ENCODE measurements at places on chromosomes 12 and 14.

- no peak for DNase-seq
These were observed 34.6 kb downstream of the BEGAIN start for GRCh38 chr14:100552524-100553125.

- no peak for DNase-seq
These were observed 87.9 kb downstream of the SRRM4 start for GRCh38 chr12:119069147-119069642.

DNA sequence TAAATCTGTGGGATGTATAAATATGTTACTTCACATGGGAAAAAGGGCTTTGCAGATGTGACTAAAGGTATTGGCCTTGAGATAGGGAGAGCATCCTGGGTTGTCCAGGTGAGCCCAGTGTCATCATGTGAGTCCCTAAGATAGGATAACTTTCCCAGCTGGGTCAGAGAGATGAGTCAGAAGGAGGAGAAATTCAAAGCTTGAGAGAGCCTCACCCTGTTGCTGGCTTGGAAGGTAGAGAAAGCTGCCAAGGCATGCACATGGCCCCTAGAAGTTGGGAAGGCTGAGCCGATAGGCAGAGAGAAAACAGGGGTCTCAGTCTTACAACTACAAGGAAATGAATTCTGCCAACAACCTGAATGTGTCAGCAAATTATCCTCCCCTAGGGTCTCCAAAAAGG, 213.0 kb downstream of the ADGRD1 start:
- DNase-seq, result no peak

DNA sequence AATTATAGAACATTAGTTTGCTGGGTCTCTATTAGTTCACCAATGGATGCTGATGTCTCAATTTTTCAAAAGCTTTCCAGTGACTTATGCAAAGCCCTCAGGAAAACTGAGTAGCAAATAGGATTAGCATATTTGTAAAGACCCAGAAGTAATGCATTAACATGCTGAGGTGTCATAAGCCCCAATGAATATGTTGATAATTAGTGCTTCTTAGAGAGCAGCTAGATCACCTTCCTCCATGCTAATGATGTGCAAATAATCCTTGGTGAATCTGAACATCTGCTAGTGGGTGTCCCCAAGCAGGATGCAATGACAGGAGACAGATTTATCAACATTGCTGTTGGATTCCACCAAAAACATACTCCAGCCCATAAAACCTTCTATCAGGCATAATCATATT, 19.0 kb downstream of the IFNG start:
- no peak for DNase-seq

GRCh38 chr12:26162905-26163304, 32.5 kb upstream of the SSPN start:
- DNase-seq, result no peak

DNA sequence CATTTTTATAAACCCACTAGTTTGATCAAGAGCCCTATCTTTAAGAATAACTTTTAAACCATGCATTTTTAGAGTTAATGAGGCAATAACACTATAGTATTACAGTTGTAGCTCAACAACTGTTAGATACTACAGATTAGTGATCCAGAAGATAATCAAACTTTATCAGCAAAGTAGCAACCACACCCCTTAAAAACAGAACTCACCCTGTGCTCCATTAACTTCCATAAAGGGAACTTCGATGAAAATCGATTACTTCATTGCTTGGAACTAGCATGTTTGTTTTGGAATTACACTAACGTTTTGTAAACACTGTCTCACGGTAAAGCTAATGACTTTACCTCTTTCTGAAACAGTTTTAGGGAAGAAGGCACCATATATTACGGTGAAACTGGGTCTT, 1.4 kb downstream of the SGPP1 start:
- no peak for DNase-seq

DNA sequence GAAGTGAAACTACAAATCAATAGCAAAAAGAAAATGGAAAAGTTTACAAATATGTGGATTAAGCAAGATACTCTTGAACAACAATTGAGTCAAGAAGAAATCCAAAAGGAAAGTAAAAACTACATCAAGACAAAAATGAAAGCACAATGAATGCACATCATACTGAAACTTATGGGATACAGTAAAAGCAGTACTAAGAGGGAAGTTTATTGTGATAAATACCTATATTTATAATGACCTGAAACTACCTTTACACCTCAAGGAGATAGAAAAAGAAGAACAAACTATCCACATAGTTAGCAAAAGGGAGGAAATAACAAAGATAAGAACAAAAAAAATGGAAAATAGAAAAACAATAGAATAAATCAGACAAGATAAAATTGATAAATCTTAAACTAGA, 375.0 kb downstream of the TRHDE start:
- DNase-seq, result no peak

DNA sequence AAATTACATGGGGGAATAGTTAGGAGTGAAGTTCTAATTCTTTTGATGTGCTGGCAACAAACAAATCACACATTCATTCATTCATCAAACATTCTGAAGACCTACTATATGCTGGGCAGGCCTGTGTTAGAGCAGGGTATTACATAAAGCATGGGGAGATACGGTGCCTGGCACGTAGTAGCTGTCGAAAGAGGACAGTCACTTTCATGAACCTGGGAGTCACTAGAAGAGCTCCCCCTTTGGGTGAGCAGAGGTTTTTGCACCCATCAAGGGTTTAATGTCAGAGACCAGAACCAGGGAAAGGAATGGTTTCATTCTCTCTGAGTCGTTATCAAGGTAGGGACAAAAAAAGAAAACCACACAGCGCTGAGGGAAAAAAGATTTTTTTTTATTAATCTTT, 10.0 kb downstream of the LHX5 start:
- no peak for DNase-seq

- DNase-seq, result no peak
These were observed 76.4 kb upstream of the FICD start for GRCh38 chr12:108438667-108439066.
